ENCODE measurements at places on chromosomes 12 and 14. TPM values are rescaled to one million over a fixed set of nuclear protein-coding genes. Genes with fewer than 3 reads are reported as not detected.
A peak's percentile ranks its signal among the peaks of the same experiment; 100 is the strongest.

DNA sequence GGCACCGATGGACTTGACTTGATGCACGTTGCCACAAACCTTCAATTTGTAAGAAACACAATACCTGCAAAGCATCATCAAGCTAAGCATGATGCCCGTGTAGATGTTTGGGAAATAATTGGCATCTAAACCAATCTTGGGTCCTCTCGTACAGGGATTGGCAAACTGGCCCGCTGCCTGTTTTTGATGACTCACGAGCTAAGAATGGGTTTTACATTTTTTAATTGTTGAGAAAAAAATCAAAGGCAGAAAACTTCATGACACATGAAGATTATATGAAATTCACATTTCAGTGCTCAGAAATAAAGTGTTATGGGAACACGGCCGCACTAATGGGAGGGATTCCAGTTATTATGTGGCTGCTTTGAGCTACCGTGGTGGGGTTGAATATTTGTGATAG, 10.9 kb downstream of the MTA1 start:
- peak; percentile 66 for DNase-seq

Gene RNFT2
- polyA plus RNA-seq = 0.33 TPM

Gene ERBB3
- 1.9 TPM for polyA plus RNA-seq

- no peak for DNase-seq
Observed at GRCh38 chr12:66337381-66338010, 35.2 kb downstream of the HELB start.

Gene ACVR1B
- 3.1 TPM for polyA plus RNA-seq

Measured in GM23248 (cell line).